ENCODE measurements at places on chromosomes 4 and X.

GRCh38 chr4:149164282-149164681, 651.4 kb downstream of the IQCM start:
- no peak for DNase-seq

GRCh38 chr4:109046471-109047201, 255.8 kb downstream of the COL25A1 start:
- no peak for DNase-seq

GRCh38 chr4:31998807-31999206, 1278.6 kb downstream of the PCDH7 start:
- DNase-seq, result no peak

- no peak for DNase-seq
These were observed 433.6 kb upstream of the PPP1R2C start for GRCh38 chrX:43211570-43211969.

DNA sequence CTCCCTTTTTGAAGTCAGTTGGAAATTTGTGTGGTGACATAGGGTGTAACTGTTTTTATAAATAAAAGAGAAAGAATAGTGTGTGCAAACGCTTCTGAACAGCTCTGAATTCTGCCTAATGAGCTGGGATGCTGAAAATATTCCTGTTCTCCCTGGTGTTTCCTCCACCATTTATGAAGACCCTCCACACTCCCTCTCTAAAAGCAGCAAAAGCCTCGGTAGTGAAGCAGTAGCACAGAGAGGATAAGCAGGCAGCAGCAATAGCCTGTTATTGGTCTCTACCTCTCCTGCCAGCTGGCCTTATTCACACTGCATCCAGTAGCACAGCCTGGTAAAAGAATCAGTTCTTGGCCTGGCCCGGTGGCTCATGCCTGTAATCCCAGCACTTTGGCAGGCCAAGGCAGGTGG, 406.1 kb downstream of the IQCM start:
- DNase-seq, result no peak

GRCh38 chrX:51568586-51568985, 50.1 kb downstream of the CENPVL3 start:
- DNase-seq, result no peak

DNA sequence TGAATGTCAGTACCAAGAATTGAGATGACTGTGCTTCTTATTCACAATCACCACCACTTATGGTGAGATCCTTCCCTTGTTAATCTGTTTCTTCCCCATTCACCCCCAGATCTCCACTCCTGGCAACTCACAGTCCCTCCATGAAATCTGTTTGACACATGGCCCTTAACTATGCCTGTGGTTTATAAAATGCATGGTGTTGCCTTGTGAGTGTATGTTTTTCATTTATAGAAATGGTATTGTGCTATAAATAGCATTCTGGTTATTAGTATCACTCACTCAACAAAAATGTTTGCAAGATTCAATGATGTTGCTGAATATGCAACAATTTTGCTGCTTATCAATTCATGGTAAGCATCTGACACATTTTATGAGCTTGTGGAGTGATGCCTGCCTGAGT, 131.0 kb downstream of the PRKX start:
- DNase-seq, result no peak

- no peak for DNase-seq
These were observed 54.7 kb downstream of the SLC9A6 start for GRCh38 chrX:136039968-136040367.

GRCh38 chr4:156169011-156169410, 215.3 kb upstream of the CTSO start:
- DNase-seq, result no peak

GRCh38 chr4:55117511-55117910, 7.9 kb downstream of the KDR start:
- DNase-seq, result no peak

GRCh38 chrX:50036426-50036825, 114.0 kb downstream of the CLCN5 start:
- no peak for DNase-seq

GRCh38 chrX:115894087-115894486, 276.5 kb upstream of the AGTR2 start:
- no peak for DNase-seq

GRCh38 chrX:118038614-118039365, 77.8 kb downstream of the KLHL13 start:
- DNase-seq, result no peak

DNA sequence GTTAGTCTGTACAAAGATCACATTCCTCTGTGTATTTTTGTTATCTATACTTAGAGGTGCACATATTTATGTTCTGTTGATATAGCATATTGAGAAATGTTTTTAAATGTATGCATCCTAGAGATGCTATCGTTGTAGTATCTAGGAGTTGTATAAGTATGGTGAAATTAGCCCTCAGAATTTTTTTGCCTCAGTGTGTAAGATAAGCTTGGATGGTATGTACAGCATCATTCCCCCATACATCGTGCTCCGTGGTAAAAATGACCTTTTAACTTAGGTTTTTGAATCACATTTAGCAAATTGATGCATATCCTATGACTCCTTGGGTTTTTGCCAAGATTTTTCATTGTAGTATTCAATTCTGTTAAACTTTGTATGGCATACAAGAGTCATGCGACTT, 113.5 kb downstream of the RPA4 start:
- no peak for DNase-seq
